ENCODE measurements at places on chromosomes 3 and 15.

GRCh38 chr3:11562277-11562881, 81.3 kb downstream of the VGLL4 start:
- no peak for DNase-seq

- DNase-seq, result no peak
These were observed 266.9 kb upstream of the STT3B start for GRCh38 chr3:31265646-31266428.

DNA sequence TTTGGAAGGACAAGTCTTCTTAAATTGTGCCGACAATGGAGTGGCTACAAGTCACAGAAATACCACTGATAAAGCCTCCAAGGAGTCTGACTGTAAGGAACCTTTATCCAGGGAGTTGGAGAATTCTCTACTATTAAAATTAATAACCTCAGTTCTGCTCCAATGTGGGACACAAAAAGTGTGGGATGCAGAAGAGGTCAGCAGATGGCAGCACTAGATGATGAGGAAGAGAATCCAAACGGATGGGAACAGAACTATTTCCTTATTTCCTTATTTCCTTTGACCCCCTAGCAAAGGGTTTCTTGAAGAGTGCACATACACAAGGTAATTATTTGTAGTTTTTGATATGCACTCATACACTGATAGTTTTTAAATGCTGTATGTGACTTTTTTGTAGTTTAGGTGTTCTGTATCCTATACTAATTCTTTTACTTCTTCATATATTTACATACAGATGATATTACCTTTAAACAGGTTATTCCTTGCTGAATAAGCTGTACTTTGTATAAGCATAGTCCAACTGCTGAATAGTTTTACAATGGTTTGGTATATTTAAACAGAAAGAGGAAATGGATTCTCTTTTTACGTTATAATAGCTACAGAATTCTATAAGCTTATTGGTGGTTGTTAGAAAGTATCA, 25.6 kb upstream of the NLGN1 start:
- no peak for DNase-seq

GRCh38 chr15:70088455-70088854, 9.3 kb downstream of the TLE3 start:
- no peak for DNase-seq

DNA sequence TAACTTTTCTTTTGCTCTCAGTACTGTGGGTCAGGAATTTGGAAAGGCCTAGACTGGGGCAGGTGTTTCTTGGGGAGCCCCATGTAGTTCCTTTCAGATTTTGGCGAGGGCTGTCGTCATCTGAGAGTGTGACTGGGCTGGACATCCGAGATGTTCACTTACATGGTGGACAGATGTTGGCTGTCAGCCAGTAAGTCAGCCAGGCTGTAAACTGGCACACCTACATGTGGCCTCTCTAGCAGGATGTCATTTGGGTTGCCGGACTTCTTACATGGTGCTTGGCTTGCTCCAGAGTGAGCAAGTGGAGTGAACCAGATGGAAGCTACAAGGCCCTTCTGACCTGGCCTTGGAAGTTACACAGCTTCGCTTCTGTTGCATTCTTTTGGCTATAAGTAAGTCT, 20.7 kb downstream of the TATDN2 start:
- DNase-seq, result no peak

- DNase-seq, result no peak
These were observed 15.8 kb downstream of the GRIP2 start for GRCh38 chr3:14524311-14524711.

- no peak for DNase-seq
These were observed 67.7 kb downstream of the LDHAL6B start for GRCh38 chr15:59274126-59274970.
